GM18507 (cell line): ENCODE measurements at places on chromosomes 7 and 10.

DNA sequence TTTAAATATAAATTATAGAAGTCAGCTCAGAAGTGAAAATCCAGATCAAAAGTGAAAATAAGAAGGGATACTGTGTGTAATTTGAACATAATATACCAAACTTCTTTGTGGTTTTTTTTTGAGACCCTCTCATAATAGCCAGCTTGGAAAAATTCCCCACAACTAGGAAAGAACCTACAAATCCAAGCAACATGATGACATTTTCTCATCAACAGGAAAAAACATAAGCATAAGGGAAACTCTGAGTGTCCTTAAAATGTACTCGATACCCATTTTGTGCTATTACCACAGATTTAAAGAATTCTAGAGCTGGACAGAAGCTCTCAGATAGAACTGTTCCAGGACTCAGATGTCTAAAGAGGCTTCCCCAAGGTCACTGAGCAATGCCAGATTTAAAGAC is 214.8 kb upstream of the KLF14 start:
- DNase-seq, result no peak

- no peak for DNase-seq
These were observed 90.0 kb downstream of the CHCHD3 start for GRCh38 chr7:132991615-132992587.

DNA sequence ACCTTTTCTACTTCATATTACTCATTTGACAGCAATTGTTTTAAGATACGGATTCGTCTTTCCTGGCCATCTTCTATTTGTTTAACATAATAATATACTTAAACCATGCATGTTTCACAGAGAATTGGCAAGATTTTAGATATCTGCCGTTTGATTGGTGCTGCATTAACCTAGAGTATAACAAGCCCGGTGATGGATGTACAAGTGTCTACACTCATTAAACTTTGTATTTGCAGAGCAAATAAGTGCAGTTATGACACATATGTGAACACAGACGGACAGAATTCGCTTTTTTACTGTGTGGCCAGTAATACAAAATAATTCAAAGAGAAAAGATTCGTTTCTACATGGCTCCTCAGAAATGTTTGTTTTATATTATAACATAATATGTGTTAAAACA is 116.1 kb downstream of the ARL4A start:
- no peak for DNase-seq

GRCh38 chr10:84147347-84147746 is 8.0 kb downstream of the GHITM start:
- DNase-seq, result no peak

GRCh38 chr10:78584266-78584665 is 484.5 kb upstream of the ZMIZ1 start:
- DNase-seq, result no peak

- no peak for DNase-seq
These were observed 3.8 kb upstream of the PRKAG2 start for GRCh38 chr7:151880688-151881087.

GRCh38 chr10:45558425-45558824 is 114.1 kb downstream of the ZFAND4 start:
- DNase-seq, result no peak

- DNase-seq, result no peak
These were observed 110.8 kb upstream of the LRGUK start for GRCh38 chr7:134016223-134016941.

DNA sequence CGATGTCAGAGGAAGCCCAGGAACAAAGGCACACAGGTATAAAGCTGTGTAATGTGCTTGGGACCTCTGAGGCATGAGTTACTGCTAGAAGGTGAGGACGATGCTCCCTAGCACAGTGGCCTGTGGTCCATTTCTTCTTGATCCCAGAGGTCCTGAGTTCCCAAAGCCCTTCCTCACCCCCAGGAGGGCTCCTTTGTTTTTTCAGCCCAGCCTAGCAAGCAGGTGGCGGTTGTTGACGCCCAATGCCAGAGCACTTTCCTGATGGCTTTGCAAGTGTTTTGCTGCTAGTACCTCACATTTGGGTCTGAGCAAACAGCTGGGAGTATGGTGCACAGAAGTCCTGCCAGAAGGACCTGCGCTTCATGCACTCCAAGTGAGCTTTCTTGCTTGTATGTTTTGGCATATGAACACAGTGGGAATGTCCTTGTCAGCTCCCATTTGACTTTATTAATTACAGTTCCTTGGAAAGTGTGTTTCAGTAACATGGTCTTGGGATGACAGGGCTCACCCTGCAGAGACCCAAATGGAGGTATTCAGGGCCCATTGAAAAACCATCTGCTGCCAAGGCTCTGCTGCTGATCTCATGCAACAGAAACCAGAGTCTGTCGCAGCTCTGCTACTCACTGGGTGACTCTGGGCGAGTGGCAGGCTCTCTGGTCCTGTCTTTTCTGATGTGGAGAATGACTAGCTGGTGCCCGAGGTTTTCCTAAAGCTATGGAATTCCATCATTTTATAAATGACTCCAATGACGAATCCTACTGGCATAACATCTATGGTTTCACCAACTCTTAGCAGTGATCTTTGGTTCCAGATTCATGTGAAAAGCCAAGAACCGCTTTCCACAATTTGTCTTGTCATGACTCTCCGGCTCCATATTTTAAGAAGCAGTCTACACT is 134.9 kb downstream of the ARID5B start:
- DNase-seq, result no peak

DNA sequence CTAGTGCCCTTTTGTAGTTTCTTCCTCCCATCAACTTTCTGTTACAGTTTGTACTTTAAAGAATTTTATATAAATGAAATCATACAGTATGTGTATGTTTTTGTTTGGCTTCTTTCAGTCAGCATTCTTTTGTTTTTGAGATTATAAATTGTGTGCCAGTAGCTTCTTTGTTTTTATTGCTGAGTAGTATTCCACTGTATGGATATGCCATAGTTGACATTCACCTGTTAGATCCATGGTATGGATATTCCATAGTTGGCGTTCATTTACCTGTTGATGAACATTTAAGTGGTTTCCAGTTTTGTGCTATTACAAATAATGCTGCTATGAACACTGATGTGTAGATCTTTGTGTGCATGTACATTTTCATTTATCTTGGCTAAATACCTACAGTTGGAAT is 70.8 kb upstream of the SYPL1 start:
- no peak for DNase-seq
